Diencephalon (tissue), 1 donor: ENCODE measurements at places on chromosomes 13 and 19. TPM values are rescaled to one million over a fixed set of nuclear protein-coding genes. Genes with fewer than 3 reads are reported as not detected.

PCDH17 gene
- 250 TPM for total RNA-seq

ZNF439 gene
- total RNA-seq: 32.3 TPM

TGFB1 gene
- total RNA-seq: 3.0 TPM

PRSS57 gene
- total RNA-seq: not detected

ZNF606 gene
- 45.0 TPM for total RNA-seq

ZNF136 gene
- 24.7 TPM for total RNA-seq

SLC25A41 gene
- 0.69 TPM for total RNA-seq

AKAP11 gene
- total RNA-seq: 104 TPM
